Kasumi-1 (cell line): ENCODE measurements at places on chromosomes 6 and 20.

DNA sequence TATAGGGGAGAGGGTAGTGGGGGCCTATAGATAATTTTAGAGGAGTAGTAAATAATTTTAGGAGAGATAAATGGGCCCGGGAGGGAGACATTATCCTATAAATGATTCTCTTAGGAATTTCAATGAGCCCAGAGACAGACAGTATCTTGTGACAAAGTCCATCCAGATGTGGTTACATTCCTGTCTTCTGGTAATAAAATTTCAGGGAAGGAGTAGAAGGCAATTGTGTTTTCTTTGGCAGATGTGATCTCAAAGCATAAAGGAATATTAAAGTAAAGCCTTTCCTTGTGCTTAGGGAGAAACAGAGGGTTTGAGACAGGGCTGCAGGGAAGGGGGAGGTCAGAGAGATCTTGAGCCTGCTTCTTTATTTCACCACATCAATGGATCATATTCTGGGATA is 979.8 kb upstream of the GJE1 start:
- DNase-seq, result no peak

DNA sequence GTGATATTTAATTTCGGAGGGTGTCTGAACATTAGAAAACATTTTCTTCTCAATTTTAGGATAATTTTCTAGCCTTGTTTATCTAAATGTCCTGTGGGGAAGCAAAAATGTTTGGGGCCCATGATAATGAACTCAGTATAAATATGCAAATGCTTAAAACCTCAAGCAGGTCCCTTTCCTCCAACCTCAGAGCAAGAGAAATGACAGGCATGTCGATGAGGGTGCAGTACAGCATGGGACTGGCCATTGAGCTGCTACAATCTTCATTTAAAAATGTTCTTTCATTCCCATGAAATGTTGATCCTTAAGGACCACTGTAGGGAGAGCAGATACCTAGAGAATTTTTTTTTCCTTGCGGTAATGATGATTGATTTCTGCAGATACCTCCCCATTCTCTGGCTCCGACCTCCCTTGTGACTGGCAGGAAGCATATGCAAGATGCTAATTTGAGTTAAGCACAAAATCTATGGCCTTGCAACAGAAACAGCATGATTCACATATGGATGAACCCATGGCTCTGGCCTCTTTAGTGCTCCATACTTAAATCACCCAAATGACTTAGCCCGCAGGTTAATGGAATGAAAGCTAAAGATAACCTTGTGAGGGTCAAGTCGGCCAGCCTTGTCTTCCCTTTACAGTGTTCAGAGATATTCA is 243.3 kb downstream of the SOX4 start:
- no peak for DNase-seq

GRCh38 chr6:35240838-35241801 is 18.4 kb upstream of the ZNF76 start:
- DNase-seq, result peak; percentile 57

- DNase-seq, result peak; percentile 3
These were observed 90.1 kb upstream of the FOXC1 start for GRCh38 chr6:1519597-1519996.

DNA sequence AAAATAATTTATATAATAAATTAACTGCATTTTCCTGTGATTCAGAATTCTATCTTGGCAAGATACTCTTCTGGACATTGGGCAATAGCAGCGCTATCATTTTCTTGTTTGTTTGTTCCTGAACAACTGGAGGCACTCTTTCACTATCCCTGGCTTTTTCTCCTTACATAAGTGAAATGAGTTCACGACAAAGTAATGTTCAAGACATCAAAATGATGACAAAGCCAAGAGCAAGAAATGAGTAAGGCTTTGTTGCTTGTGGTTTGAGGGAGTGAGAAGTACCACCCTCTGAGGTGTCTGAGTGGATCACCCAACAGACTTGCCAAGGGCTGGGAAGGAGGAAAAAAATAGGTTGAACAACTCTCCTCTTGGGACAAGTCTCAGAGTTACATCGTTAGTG is 466.6 kb upstream of the JAG1 start:
- no peak for DNase-seq
